ENCODE measurements at places on chromosomes 13 and 19.

GRCh38 chr19:38370299-38370698, 4.1 kb upstream of the PSMD8 start:
- DNase-seq = no peak

- DNase-seq = no peak
These were observed 65.9 kb upstream of the RFC3 start for GRCh38 chr13:33752094-33752493.

DNA sequence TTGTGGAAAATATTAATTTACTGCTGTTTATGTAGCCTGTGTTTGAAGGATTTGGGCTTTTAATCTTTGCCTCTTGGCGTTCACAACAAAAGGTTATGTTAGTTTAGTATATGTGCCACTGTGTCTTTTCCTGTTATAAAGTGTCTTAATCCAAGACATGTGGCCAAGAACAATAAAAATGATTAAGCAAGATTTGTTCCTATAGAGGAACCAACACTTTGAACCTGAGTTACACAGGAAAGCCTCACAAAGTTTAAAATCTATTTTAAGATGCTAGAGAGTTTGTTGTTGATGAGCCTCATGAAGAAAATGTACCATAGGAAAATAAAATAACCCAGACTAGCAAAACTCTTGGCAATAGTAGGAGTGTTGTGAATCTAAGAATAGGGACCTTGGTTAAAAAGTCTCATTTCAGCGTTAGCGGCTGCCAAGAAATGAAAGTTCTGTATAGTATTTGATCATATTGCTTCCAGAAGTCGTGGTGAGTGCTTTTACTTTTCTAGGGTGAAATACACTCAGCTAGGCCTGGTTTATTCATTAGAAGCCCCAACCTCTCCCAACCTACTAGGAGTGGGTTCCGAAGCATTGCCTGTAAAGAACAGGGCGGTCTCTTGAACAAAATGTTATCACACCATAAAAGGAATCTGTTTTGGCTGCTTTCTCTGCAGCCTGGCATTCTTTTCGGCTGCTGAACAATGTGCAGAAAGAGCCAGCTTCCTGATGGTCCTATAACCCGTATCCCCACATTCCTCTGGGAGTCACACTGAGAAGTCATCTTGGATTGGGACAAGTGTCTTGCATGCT, 102.6 kb downstream of the LRCH1 start:
- DNase-seq = no peak

- no peak for DNase-seq
These were observed 644 bp downstream of the HCST start for GRCh38 chr19:35902870-35903475.

DNA sequence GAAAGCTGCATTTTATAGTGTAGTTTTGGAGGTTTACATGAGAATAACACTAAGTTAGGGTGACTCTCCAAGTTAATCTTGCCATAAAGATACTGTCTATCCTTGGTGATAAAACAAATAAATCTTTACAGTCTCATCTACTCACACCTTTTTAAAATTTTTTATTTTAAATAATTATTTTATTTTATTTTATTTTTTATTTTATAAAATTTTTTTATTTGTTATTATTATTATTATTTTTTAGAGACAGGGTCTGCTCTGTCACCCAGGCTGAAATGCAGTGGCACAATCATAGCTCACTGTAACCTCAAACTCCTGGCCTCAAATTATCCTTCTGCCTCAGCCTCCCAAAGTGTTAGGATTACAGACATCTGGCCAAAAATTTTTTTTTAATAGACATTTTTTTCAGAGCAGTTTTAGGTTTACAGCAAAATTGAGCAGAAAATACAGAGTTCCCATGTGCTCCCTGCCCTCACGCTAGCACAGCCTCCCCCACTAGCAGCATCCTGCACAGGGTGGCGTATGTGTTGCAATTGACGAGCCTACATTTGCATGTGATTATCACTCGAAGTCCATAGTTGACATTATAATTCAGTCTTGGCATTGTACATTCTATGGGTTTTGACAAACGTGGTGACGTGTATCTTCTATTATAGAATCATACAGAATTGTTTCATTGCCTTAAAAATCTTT, 41.0 kb downstream of the RASL11A start:
- no peak for DNase-seq

DNA sequence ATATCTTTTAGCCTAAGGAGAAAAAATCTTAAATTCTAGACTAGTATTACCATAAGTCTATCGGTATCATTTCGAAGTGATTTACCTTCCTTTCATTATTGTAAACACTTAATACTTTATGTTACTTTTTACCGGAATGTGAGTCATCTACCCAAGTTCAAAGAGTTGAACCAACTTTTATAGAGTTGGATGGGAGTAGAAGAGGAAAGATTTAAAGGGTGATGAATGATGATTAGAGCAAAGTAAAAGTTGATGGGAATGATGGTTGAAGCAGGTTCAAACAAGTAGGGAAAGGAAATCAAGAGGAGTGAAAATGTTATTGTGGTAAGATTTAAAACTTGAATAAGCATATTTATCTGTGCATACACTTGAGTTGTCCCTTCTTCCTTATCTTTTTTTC, 11.3 kb upstream of the LPAR6 start:
- no peak for DNase-seq

- peak; percentile 85 for DNase-seq
These were observed 4.1 kb downstream of the DLL3 start for GRCh38 chr19:39502640-39503417.
